ENCODE measurements at places on chromosomes 12 and 14.

GRCh38 chr14:30757082-30757481 is 117.3 kb upstream of the COCH start:
- DNase-seq: no peak

DNA sequence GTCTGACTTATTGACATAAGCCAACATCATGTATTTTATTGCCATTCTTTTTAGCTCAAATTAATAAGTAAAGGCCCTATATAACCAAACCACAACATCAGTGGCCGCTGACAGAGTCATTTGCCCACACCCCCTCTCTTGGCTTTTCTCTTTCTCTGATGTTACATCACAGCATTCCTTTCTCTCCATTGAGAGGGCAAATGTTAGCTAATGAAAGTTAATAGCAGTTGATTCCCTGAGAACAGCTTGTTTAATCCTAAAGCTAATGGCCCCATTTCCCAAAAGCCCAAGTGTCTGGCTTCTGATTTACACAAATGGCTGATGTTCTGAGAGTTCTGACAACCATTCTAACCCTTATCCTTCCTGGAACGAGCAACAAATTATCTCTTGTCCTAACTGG is 308.8 kb downstream of the SNAPC1 start:
- DNase-seq: no peak

- DNase-seq: no peak
Observed at GRCh38 chr14:66330916-66331315, 155.3 kb upstream of the CCDC196 start.

GRCh38 chr14:90691627-90692026 is 124.6 kb downstream of the TTC7B start:
- DNase-seq: no peak

DNA sequence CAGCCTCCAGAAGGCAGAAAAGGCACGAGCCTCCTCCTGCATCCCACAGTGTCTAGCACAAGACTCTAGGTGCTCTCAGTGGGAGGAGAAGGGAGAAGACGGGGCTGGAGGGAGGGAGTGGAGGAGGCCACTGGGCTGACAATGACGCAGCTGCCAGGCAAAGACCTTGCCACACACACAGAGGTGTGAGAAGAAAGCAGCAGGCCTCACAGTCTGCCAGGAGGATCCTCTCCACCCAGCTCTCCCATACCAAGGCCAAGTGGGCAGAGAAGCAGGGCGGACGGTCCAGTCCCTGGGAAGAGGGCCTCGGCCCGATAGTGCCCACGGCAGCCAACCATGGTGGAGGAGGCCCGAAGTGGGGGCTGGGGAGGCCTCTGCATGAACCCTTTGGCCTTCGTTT is 78.9 kb downstream of the NCOR2 start:
- DNase-seq: no peak

DNA sequence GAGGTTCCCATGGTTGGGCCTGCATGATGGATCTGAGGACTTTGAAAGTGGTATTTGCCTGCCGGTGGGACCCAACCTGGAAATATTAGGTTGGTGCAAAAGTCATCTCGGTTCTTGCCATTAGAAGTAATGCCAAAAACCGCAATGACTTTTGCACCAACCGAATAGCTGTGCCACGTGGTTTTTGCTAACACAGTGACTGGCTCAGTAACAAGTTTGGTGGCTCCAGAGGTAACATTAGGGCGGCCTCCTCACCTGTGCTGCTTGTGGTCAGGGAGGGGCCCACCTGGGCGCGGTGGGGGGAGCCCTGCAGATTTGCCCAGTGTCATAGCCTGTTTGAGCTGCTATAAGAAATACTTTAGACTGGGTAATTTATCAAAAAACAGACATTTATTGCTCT is 1.8 kb downstream of the BDKRB2 start:
- no peak for DNase-seq

- no peak for DNase-seq
Observed at GRCh38 chr12:9699269-9699897, 29.9 kb downstream of the CLEC2D start.

DNA sequence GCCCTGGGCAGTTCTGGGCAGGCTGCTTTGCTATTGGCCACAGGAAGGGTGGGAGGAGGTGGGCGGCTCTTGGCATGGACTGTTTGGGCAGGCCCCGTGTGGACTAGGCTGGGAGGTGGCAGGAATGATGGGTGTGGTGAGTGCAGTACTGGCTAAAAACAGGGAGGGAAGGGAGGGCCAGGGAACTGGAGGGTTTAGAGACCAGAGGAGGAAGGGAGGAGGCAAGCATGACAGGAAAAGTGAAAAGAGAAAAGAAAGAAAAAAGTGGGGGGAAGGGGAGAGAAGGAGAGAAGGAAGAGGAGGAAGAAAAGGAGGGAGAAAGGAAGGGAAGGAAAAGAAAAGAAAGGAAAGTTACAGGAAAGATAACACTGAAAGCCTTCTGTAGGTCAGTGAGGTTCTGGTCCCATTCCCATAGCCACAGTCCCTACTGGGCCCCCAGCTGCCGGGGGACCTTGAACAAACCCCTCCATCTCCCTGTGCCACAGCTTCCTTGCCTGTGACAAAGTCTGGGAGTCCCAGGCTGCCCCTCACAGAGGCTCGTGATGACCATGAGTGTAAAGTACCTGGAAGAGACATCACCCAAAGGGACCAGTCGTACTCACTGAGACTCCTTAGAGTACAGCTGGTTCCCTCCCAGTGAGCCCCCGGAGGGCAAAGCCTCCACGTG is 1.1 kb upstream of the C14orf132 start:
- no peak for DNase-seq

- no peak for DNase-seq
Observed at GRCh38 chr14:101849640-101850039, 88.1 kb downstream of the PPP2R5C start.

DNA sequence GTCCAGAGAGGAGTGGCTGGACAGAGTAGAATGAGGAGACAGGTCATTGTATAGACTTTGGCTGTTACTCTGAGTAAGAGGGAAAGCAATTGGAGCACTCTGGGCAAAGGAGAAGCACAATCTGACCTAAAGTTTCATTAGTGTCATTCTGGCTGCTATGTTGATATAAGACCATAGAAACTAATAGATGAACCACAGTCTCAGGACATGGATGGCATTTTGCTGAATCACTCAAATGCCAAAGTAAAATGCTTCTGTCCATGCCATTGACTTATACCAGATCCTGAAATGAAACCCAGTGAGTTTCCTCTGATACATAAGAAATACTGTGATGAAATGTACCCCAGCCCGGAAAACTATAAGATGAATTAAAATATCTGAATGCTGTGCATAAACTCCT is 65.8 kb upstream of the COCH start:
- DNase-seq: no peak

DNA sequence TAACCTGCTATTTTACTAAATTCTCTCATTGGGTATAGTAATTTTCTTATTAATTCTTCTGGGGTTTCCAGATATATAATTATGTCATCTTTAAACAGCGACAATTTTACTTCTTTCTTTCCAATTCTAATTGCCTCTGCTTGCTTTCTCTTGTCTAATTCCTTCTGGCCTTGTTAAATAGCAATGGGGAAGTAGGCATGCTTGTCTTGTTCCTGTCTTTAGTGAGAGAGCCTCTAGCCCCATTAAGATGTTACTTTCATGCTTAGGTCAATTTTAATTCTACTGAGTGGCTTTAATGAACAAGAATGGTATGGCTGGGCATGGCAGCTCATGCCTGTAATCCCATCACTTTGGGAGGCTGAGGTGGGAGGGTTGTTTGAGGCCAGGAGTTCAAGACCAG is 31.7 kb downstream of the LRTM2 start:
- DNase-seq: no peak

DNA sequence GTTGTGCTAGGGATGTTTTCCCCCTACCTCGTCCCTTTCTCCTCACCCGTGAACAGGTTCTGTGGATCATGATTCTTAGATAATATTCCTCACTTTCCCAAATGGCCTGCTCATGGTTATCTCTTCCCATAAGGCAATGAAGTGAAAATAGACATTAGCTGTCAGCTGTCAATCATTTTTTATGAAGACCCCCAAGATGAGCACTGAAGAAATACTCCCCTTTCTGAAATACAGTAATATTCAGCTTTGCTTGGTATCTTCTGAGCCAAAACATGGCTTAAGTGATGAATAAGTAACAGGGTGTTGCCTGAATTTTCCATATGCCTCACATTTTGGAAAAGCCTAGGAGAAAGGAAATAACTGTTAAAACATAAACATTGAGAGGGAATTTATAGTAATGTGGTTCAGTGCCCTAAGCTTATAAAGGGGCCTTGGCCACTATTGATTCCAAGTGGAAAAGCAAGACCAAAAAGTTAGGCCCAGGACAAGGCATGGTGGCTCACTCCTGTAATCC is 70.7 kb upstream of the NAP1L1 start:
- DNase-seq: no peak

DNA sequence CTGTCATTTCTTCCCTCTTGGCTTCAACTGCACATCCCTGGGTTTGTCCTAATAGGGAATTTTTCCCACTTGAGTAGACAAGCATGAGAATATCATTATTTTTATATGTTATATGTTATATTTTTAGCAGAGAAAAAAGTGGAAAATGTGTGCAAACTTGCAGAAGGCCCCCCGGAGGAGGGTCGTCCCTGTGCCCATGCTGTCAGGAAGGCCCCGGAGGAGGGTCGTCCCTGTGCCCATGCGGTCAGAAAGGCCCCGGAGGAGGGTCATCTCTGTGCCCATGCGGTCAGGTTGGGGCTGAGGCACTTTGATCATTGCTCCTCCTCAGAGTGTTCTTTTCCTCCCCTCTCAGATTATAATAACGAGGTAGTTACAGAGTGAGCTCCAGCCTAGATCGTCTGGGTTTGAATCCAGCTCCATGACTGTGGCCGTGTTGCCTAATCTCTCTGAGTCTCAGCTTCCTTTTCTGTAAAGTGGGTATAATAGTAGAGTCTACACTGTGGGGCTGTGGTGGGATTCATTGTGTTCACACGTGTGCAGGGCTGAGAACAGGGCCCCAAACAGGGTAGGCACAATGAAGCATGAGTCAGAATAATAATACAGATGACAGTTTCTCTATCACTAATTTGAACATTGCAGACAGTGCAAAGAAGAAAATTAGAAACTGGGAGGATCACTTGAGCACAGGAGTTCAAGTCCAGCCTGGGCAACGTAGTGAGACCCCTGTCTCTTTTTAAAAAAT is 33.4 kb downstream of the ELK3 start:
- DNase-seq: no peak

DNA sequence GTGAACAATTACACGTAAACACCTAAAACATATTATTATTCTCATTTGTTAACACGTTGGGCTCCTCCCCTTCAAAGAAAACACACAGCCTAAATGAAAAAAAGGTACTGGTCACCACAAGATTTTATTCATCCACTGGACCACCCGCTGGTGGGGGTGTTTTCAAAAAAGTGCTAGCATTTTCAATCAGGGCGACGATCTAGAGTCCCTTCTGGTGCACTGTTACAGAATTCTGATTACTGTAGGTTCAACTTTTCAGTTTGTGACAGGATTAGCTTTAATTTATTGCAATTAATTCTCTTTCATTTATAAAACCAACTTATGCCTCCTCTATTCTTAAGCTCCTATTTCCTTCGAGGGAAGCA is 443 bp downstream of the MAGOHB start:
- DNase-seq: no peak

- no peak for DNase-seq
Observed at GRCh38 chr14:88775532-88775931, 17.2 kb downstream of the EML5 start.

- DNase-seq: no peak
Observed at GRCh38 chr12:58920961-58921861, 907 bp upstream of the LRIG3 start.

DNA sequence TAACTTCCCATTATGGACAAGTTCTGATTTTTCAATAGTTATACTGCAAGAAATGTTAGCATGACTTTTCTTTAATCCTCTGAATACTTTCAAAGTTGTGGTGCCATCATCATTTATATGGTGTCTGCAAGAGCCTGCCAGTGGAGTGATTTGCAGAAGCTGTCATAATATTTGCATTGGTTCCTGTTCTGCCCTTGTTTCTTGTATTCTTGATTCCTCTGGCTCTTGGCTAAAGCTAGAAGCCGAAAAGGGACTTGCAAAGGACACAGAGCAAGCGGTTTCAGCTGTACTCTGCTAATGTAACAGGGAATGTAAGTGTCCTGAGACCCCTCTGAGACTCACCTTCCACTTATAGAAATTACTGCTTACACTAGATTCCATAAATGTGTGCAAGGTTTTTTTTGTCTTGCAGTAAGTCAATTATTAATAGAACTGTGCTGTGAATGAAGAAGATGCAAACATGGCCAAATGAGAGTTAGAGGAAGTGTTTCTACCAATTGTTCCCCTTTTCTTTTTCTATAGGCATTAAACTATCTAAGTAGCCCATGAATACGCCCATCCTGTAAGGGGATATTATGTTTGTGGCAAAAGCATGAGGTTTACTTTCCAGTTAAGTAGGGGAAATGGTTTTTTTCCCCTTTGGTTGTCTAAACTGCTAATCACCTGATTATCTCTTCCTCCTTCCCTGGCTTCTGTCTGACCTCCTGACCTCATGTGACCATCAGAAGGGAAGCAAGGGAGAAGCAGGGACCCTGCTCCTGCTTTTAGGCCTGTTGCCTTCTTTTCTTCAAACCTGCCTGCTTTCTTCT is 5.3 kb downstream of the DYRK4 start:
- DNase-seq: no peak

GRCh38 chr12:28844718-28845117 is 304.4 kb upstream of the FAR2 start:
- DNase-seq: no peak

DNA sequence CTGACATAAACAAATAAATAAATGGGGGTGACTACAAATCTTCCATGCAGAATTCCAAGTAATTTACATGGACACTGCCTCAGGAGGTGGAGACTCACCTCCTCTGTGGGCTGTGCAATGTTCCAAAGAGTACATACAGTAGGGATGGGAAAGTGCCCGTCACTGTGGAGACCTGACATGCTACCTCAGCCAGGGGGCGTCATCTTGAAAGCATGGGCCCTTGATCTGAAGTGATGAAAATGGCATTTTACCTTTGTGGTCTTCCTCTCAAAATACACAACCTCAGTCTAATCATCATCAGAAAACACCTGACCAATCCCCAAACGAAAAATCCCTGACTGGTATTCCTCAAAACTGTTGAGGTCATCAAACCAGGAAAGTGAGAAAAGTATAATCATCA is 48.4 kb downstream of the ANAPC7 start:
- DNase-seq: no peak

All from activated T-cell treated with anti-CD3 and anti-CD28 coated beads for 24 hours (primary cell).